ENCODE measurements at places on chromosomes 11 and 22.

- no peak for DNase-seq
Observed at GRCh38 chr11:64728757-64729365, 5.9 kb upstream of the NRXN2 start.

GRCh38 chr11:126267650-126268049 lies 1.0 kb downstream of the SRPRA start:
- no peak for DNase-seq

DNA sequence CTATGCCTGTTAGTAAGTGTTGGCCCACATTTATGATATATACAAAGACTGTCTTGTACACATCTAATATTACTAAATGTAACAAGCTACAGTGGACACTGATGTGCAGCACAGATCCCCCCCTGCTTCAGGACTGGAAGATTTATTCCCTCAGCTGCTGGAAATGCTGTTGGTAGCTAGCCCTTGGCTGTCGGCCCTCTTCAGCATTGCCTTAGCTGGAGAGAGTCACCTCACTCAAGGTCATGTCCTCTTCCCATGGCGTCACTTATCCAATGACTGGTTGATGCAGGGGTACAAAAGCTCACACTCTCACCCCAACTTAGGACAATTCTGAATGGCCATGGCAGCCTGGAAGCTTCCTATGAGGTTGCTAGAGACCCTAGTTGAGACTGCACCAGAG lies 312.7 kb downstream of the SOX6 start:
- DNase-seq = no peak

- DNase-seq = no peak
Observed at GRCh38 chr22:42279425-42280020, 9.1 kb upstream of the TCF20 start.

GRCh38 chr11:108206171-108206570 lies 16.3 kb downstream of the NPAT start:
- no peak for DNase-seq

GRCh38 chr22:28791841-28792490 lies 8.4 kb downstream of the XBP1 start:
- DNase-seq = no peak

GRCh38 chr11:68044145-68044813 lies 5.5 kb downstream of the TCIRG1 start:
- no peak for DNase-seq

DNA sequence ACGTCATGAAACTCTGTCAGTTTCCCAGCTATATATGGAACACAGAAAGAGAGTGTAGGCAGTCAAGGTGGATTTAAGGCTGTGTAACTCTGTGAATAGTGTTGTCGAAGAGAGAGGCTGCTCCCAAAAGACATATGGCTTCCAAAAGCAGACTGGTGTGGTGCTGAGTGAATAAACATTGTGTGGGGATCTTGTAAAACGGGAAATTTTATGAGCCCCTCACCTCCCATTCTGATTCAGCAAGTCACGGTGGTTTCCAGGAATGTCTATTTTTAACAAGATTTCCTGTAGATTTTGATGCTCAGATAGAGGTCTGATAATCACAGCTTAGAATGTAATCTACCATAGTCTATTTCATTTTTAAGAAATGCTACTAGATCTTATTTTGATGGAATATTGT lies 67.9 kb downstream of the SESN3 start:
- DNase-seq = no peak

Measured in non-pigmented ciliary epithelial cell (primary cell).